CD4-positive, CD25-positive, alpha-beta regulatory T cell (primary cell): ENCODE measurements at places on chromosomes 2 and 18. TPM values are rescaled to one million over a fixed set of nuclear protein-coding genes. Genes with fewer than 3 reads are reported as not detected.
A peak's percentile ranks its signal among the peaks of the same experiment; 100 is the strongest.

GRCh38 chr2:120858361-120859106 is 122.9 kb downstream of the GLI2 start:
- no peaks in the 10 kb centered on the region for H3K4me1 ChIP-seq
- H3K36me3 ChIP-seq = no peaks in the 10 kb centered on the region
- no peak overlapping the region for H3K27ac ChIP-seq

GRCh38 chr2:176390276-176391147 is 121.3 kb downstream of the MTX2 start:
- no peak for DNase-seq
- H3K4me3 ChIP-seq = no peak overlapping the region
- H3K36me3 ChIP-seq = no peaks in the 10 kb centered on the region
- H3K27me3 ChIP-seq = peaks cover 5% of the 10 kb centered on the region

DNA sequence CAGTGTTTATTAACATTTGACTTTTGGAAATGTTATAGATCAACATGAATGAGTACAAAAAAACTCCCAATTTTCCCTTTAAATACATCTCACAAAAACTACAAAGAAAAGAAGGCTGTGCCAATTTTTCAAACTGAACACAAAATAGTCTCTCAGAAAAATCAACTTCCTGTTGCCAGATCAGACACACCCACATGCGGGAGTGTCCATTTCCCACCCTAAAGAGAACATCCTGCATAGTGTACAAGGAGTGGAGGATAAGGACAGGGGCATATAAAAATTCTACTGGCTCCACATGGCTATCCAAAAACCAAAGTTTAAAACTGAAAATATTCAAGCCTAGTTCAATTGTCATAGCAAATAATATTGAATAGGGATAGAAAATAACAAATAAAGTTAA is 165.3 kb downstream of the ATAD2B start:
- H3K27ac ChIP-seq = no peak overlapping the region
- H3K4me1 ChIP-seq = peaks cover 6% of the 10 kb centered on the region
- H3K36me3 ChIP-seq = peaks cover 27% of the 10 kb centered on the region
- no peaks in the 10 kb centered on the region for H3K27me3 ChIP-seq

DNA sequence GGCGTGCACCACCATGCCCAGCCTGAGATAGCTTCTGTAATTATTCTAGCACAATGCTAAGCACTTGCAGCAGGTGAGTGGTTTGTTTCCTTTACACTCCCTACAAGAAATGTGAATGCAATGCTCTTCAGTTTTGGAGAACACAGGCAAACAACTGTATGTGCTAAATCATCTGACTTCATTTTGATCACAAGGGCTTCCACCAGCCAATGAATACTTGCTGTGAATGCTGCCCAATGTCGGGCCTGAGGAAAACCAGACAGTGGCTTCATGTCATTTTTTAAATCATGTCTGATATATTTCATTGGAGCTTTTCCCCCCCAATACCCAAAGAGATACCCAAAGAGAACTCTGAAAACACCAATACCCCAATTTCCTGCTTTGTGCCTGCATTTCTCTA is 155.6 kb upstream of the XPO1 start:
- no peak for DNase-seq
- H3K4me3 ChIP-seq = no peak overlapping the region
- H3K36me3 ChIP-seq = no peaks in the 10 kb centered on the region
- H3K4me1 ChIP-seq = peaks cover 10% of the 10 kb centered on the region

GRCh38 chr18:67143028-67143427 is 373.5 kb downstream of the DSEL start:
- H3K27ac ChIP-seq = no peak overlapping the region
- no peak for DNase-seq
- no peaks in the 10 kb centered on the region for H3K27me3 ChIP-seq

DNA sequence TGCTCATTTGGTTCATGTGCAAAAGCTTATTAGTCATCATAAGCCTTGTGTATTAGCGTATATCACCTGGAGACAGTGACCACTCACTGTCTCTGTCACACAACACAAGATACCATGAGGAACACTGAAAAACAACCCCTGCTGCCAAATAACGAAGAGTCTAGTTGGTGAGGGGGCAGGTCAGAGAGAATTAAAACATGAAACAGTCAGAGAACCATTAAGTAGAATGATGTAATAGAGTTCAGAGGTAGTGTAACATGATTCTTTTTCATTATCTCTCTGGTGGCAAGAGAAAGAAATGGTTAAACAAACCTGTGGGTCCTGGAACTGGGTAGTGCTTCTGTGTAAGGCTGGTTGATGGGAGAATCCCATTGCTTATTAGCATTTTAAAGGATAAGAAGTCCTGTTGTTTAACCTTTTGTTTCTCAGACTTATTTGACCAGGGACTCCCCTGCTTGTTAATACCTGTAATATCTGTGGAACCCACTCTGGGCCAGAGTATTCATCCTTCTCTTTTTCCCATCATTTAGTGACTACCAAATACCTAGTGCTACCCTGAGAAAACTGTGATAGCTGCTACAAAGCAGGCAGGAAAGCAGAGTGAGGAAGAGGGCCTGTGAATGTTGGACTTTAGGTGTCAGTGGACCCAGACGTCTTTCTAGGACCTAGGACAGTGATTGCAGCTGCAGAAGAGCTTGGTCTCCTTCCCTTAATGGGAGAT is 38.0 kb downstream of the PTRHD1 start:
- no peaks in the 10 kb centered on the region for H3K4me1 ChIP-seq
- no peak overlapping the region for H3K27ac ChIP-seq
- DNase-seq = no peak
- peaks cover 62% of the 10 kb centered on the region for H3K36me3 ChIP-seq
- H3K4me3 ChIP-seq = no peak overlapping the region
- no peaks in the 10 kb centered on the region for H3K27me3 ChIP-seq

DNA sequence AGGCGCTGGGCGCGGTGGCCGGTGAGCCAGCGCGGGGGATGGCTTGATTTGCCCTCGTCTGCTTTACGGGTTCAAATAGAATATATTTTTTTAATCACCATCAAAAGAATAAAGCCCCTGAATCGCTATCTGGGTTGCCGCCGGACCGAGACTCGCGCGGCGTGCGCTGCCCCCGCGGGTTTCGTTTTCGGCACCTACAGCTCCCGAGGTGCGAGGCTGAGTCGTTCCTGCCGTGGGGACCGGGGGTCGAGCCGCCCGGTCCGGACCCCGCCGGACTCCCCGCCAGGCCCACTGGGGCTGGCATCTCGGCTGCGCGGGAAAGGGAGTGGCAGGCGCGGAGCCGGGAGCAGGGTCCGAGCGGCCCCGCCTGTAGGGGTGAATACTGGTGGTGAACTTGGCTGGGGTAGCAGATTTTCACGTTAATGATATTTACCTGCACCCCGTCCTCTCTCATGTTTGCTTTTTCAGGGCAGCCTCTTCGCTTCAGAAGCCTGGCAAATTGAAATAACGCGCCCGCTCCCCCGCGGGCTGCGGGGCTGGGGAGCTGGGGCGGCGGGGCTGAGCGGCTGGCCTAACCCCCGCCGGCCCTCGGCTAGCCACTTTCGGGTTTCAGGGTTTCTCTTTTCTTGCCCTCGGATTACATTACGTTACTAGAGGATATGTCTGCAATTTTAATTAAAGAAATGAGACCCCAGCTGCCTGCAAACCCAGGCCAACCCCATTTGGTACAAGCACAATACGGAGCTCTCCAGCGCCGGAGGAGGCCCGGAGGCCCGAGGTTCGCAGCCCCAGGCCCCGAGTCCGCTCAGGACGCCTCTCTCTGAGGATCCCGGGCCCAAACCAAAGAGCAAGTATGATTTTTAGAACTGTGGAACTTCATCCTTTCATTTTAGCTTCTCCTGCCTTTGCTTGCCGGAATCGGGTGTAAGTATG is 1.7 kb upstream of the CELF4 start:
- H3K4me3 ChIP-seq = no peak overlapping the region
- no peaks in the 10 kb centered on the region for H3K36me3 ChIP-seq
- peaks cover 17% of the 10 kb centered on the region for H3K27me3 ChIP-seq
- no peak for DNase-seq

DNA sequence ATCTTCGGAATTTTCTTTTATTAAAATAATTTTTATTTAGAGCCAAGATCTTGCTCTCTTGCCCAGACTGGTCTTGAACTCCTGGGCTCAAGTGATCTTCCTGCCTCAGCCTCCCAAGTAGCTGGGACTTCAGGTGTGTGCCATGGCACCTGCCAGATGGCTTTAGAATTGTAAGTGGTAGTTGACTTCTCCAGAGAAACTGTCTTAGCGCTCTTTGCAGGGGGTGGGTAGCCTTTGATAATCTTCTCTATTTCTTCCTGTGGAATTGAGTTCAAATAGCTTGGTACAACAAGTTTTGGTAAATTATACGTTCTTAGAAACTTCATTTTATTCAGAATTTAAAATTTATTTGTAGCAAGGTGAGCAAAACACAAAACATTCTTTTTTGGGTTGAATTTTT is 113.3 kb downstream of the LDLRAD4 start:
- no peak for DNase-seq
- no peak overlapping the region for H3K27ac ChIP-seq
- H3K36me3 ChIP-seq = no peaks in the 10 kb centered on the region

GRCh38 chr18:27223526-27224291 is 38.6 kb upstream of the CHST9 start:
- DNase-seq = no peak
- no peaks in the 10 kb centered on the region for H3K4me1 ChIP-seq
- H3K27me3 ChIP-seq = no peaks in the 10 kb centered on the region

DNA sequence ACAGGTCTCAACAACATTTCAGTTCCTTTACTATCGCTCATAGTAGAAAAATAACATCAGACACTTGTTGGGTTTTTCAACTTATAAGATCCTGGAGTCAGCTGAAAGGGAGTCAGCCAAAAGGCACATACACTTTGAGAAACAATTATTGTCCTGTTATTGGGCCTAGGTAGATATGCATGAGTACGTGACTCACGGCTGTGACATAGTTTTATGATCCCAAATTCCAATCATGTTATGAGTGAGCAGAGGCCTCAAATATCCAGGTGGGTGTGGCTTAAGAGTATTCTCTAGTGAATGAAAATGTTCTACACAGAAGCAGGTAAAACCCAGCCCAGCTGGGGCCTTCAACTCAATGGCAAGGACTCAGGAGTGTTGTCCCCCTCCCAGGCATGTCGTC is 27.2 kb downstream of the SERPINB8 start:
- no peaks in the 10 kb centered on the region for H3K27me3 ChIP-seq
- no peak overlapping the region for H3K4me3 ChIP-seq
- H3K27ac ChIP-seq = no peak overlapping the region
- no peaks in the 10 kb centered on the region for H3K4me1 ChIP-seq
- H3K36me3 ChIP-seq = no peaks in the 10 kb centered on the region

GRCh38 chr2:88897715-88898114 is 206.2 kb downstream of the RPIA start:
- H3K27me3 ChIP-seq = peaks cover 19% of the 10 kb centered on the region
- no peaks in the 10 kb centered on the region for H3K4me1 ChIP-seq
- H3K36me3 ChIP-seq = no peaks in the 10 kb centered on the region
- H3K4me3 ChIP-seq = no peak overlapping the region
- no peak overlapping the region for H3K27ac ChIP-seq

GRCh38 chr2:95061119-95061512 is 35.6 kb downstream of the MAL start:
- no peak overlapping the region for H3K27ac ChIP-seq
- DNase-seq = no peak
- H3K36me3 ChIP-seq = no peaks in the 10 kb centered on the region

- H3K27ac ChIP-seq = no peak overlapping the region
- H3K27me3 ChIP-seq = peaks cover 7% of the 10 kb centered on the region
- H3K4me1 ChIP-seq = peaks cover 23% of the 10 kb centered on the region
- DNase-seq = no peak
- no peaks in the 10 kb centered on the region for H3K36me3 ChIP-seq
- no peak overlapping the region for H3K4me3 ChIP-seq
Measured at GRCh38 chr18:22169889-22170420, 566 bp downstream of the GATA6 start.

GRCh38 chr2:24571828-24572442 is 80.9 kb downstream of the NCOA1 start:
- H3K4me3 ChIP-seq = peak overlapping the region; percentile 35
- no peak for DNase-seq
- peaks cover 61% of the 10 kb centered on the region for H3K4me1 ChIP-seq
- H3K27ac ChIP-seq = no peak overlapping the region
- H3K27me3 ChIP-seq = no peaks in the 10 kb centered on the region
- H3K36me3 ChIP-seq = no peaks in the 10 kb centered on the region

GRCh38 chr2:9260464-9260918 is 53.9 kb downstream of the ASAP2 start:
- H3K36me3 ChIP-seq = no peaks in the 10 kb centered on the region
- H3K27me3 ChIP-seq = no peaks in the 10 kb centered on the region
- H3K4me3 ChIP-seq = no peak overlapping the region
- no peak overlapping the region for H3K27ac ChIP-seq
- no peak for DNase-seq

DNA sequence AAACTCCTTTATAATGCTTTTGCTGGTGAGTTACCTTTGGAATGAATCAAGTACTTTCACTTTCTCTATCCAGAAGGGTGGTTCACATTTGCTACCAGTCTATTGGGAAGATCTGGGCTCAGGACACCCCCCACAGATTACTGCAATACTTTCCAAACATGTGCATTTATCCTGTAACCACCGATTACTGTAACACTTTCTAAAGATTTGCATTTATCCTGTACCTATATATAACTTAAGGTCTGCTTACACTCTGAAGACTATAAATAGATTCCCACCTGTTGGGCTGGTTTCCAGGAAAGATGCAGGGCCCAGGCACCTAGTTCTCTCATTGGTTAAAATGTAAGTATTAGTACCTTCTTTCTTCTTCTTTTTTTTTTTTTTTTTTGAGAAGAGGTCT is 113.0 kb upstream of the NEDD4L start:
- DNase-seq = no peak
- no peaks in the 10 kb centered on the region for H3K36me3 ChIP-seq
- H3K4me3 ChIP-seq = no peak overlapping the region

- no peaks in the 10 kb centered on the region for H3K27me3 ChIP-seq
- no peaks in the 10 kb centered on the region for H3K36me3 ChIP-seq
- no peak overlapping the region for H3K27ac ChIP-seq
- no peaks in the 10 kb centered on the region for H3K4me1 ChIP-seq
- H3K4me3 ChIP-seq = no peak overlapping the region
Measured at GRCh38 chr2:189128970-189129369, 50.6 kb downstream of the COL5A2 start.

DNA sequence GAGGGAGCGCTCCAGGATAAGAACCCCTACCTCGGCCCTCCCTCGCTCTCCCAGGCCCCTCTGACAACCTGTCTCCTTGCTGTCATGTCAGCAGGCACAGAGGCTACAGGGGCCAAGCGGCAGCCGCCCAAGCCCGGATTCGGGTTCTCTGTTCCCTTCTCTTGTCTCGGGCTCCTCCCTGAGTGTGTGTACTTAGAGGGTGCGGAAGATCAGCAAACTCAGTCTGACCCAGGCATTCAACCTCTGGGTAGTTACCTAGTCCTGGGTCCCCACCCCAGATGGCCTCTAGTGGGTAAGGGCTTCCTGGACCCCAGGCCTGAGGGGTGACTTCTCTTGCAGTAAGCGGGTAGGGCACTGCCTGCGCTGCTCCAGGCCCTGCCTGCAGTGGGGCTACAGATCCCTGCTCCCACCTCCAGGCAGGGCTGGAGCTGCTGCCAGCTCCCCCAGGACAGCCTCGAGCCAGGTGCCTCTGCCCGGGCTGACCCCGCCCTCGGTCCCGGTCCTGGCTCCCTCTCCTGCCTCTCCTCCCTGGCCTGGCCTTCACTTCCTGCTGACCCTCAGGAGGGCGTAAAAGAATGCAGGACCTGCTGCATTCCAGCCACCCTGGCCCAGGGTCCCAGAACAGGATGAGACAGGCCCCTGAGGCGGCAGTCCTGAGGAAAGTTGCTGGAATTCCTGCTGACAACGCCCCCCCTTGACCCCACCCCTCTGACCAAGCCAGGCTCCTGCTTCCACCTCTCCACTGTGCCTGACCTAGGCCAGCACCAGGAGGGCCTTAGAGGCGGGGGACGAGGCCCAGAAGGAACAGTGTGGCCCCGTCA is 22.0 kb downstream of the GPC1 start:
- H3K4me3 ChIP-seq = no peak overlapping the region
- peaks cover 15% of the 10 kb centered on the region for H3K4me1 ChIP-seq
- no peak for DNase-seq
- no peaks in the 10 kb centered on the region for H3K36me3 ChIP-seq

Gene CDK15
- total RNA-seq = not detected

Gene PDE11A
- total RNA-seq = not detected

Gene UGT1A5
- not detected for total RNA-seq

Gene EGR4
- 0.69 TPM for total RNA-seq
